ENCODE measurements at places on chromosomes 16 and 17. TPM values are rescaled to one million over a fixed set of nuclear protein-coding genes. Genes with fewer than 3 reads are reported as not detected.

KCNG4 gene
- total RNA-seq: not detected

- no peaks in the 10 kb centered on the region for H3K4me1 ChIP-seq
- H3K27ac ChIP-seq: no peak overlapping the region
- DNase-seq: no peak
- H3K4me3 ChIP-seq: no peak overlapping the region
- H3K27me3 ChIP-seq: peaks cover 28% of the 10 kb centered on the region
Observed at GRCh38 chr17:79187186-79187585, 112.6 kb downstream of the ENGASE start.

- H3K27ac ChIP-seq: no peak overlapping the region
- no peak overlapping the region for H3K4me3 ChIP-seq
- H3K36me3 ChIP-seq: no peaks in the 10 kb centered on the region
Observed at GRCh38 chr16:83343935-83344366, 463.8 kb upstream of the HSBP1 start.

DNA sequence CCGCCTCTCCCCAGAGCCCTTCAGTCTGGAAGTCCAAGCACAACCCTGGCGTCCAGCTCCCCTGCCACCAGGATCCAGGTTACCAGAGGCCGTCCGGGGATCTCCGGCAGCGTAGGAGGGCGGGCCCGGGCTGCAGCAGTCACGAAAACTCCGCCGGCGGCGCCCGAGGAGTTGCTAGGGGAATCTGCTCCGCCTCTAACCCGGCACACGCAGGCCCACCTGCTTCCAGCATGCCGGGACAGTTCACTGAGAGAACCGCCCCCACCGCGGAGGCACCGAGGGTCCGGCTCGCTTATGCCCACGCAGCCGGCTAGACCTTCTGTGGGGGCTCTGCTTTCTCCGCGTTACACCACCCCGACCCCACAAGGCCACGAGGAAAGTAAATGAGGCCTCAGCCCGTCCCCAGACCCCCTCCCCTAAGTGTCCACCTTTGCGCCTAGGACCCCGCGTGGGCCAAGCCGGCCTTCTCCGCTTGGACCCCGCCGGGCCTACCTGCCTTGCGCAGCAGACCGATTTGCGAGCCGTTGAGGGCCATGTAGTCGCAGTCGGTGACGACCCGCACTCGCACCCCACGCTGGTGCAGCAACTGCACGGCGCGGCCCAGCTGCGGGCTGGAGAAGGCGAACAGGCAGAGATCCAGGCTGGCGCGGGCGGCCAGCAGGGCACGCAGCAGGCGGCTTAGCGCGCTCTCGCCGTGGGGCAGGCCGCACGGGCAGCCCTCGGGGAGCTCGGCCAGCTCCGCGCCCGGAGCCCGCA lies 587 bp downstream of the PLD6 start:
- peaks cover 31% of the 10 kb centered on the region for H3K36me3 ChIP-seq
- peak overlapping the region; percentile 90 for H3K4me3 ChIP-seq
- H3K27ac ChIP-seq: peak overlapping the region; percentile 96
- peaks cover 11% of the 10 kb centered on the region for H3K4me1 ChIP-seq

DNA sequence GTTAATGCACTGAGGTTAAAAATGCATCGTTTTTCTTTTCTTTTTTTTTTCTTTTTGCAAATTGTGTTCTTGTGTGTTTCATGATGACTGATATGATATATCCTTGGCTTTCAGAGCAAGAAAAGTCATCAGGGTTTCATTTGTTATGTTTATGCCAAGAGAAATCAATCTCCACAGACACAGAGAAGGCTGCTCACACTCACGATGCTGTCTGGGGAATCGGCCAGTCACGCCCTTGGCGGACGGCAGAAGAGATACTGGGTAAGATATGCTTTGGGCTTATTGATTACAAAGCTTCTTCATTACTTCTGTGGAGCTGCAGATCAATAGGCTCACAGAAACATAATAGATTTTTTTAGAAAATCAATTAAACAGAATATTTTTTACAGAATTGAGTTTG lies 42.2 kb upstream of the TNRC6C start:
- no peak overlapping the region for H3K4me3 ChIP-seq
- H3K4me1 ChIP-seq: peaks cover 7% of the 10 kb centered on the region
- H3K27ac ChIP-seq: no peak overlapping the region
- peaks cover 60% of the 10 kb centered on the region for H3K27me3 ChIP-seq
- no peaks in the 10 kb centered on the region for H3K36me3 ChIP-seq

CES5A gene
- total RNA-seq: not detected

SGCA gene
- total RNA-seq: not detected

- H3K4me1 ChIP-seq: no peaks in the 10 kb centered on the region
- DNase-seq: no peak
- no peaks in the 10 kb centered on the region for H3K36me3 ChIP-seq
- H3K27me3 ChIP-seq: no peaks in the 10 kb centered on the region
- no peak overlapping the region for H3K27ac ChIP-seq
- H3K4me3 ChIP-seq: no peak overlapping the region
Observed at GRCh38 chr16:63496282-63496681, 1460.0 kb upstream of the CDH8 start.

DNA sequence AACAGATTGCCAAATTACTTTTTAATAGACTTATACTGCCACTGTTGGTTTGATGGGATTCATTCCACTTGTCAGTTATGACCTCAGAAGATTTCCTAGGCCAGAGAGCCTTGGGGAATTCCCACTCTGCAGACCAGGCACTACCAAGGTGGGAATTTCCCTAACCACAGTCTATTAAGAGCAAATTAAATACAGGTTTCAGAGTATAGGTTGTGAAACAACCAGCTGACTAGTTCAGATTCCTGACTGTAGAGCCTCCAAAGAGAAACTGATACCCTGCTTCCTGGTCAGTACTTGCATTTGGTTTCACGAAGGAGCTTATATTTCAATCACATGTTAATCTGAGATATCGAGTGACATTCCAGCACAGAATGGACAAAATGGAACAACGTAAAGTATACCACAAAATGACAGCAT lies 186.5 kb downstream of the STX8 start:
- DNase-seq: no peak
- H3K27ac ChIP-seq: no peak overlapping the region
- H3K27me3 ChIP-seq: no peaks in the 10 kb centered on the region
- H3K36me3 ChIP-seq: peaks cover 5% of the 10 kb centered on the region
- H3K4me3 ChIP-seq: no peak overlapping the region

DNA sequence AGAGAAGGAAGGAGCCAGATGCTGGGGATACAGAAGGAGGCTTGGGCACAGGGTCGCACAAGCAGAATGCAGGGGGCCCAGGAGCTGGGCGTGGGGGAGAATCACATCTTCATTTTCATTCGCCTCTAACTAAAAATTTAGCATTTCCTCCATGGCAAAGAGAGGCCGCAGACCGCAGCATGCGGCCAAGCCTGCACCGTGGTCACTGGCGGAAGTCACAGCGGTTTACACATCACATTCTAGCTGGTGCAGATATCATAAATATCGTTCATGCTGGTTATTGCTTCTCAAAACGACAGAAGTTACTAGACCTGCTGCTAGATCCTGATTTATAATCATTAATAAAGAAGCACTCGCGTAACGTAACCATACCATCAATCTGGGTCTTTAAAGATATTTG lies 162.0 kb downstream of the NTN1 start:
- no peaks in the 10 kb centered on the region for H3K27me3 ChIP-seq
- H3K36me3 ChIP-seq: no peaks in the 10 kb centered on the region
- H3K4me1 ChIP-seq: no peaks in the 10 kb centered on the region
- no peak overlapping the region for H3K27ac ChIP-seq
- no peak for DNase-seq
